ENCODE measurements at places on chromosomes 5 and 9.

DNA sequence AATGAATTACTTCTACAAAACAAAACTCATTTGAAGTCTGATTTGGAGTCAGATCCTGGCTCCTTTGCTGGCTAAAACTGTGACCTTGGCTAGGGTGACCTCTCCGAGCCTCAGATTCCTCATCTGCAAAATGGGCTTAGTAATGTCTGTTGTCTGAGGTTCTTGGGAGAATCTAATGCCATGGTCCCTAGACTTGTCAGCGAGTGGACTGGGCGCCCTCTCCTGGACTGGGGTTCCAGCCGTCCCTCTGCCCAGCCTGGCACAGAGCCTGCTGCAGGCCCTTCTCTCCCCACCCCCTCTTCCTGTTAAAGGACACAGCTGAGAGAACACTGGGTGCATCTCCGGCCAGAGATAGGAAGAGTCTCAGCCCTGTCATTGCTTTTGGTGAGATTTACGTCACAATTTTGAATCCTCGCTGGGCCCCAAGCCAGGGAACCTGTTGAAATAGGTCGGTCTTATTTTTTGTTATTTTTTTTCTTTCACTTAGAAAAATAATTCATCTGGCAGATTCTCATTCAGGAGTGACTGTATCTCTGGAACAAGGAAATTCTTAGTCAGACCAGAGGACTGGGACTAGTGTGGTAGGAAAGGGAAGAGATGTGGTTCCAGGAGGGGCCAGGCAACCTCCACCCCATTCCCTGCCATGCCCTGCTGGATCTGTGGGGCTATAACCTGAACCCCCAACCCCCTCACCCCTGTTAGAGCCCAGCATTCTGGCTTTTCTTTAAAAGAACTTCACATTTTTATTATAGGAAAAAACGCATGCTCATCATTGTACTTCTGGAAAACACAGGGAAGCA lies 48.2 kb upstream of the RPL26L1 start:
- DNase-seq: peak; percentile 73

GRCh38 chr9:86434039-86434726 lies 80.0 kb upstream of the TUT7 start:
- DNase-seq: peak; percentile 46

DNA sequence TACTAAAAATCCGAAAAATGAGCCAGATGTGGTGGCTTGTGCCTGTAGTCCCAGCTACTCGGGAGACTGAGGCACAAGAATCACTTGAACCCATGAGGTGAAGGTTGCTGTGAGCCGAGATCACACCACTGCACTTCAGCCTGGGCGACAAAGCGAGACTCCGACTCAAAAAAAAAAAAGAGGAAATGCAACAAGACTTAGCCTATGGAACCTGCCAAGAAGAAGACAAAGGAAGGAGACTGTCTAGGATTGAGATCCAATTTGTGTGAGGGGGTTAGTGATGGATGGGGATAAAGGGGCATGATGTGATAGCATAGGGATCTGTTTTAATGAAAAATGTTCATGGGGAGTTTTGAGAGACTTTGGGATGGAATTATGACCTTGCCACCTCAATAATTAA lies 72.9 kb downstream of the RAB24 start:
- no peak for DNase-seq

DNA sequence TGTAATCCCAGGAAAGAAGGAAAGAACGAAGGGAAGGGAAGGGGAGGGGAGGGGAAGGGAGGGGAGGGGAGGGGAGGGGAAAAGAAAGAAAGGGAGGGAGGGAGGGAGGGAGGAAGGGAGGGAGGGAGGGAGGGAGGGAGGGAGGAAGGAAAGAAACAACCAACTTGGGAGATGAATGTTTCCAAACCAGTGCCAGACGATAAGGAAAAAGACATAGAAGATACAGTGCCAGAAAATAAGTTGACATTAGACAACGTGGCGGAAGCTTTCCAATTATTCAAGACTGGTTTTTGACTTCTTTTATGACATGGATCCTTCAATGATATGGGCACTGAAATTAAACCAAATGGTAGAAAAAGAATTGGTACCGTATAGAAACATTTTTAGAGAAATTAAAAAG lies 181.2 kb upstream of the POU5F2 start:
- no peak for DNase-seq

DNA sequence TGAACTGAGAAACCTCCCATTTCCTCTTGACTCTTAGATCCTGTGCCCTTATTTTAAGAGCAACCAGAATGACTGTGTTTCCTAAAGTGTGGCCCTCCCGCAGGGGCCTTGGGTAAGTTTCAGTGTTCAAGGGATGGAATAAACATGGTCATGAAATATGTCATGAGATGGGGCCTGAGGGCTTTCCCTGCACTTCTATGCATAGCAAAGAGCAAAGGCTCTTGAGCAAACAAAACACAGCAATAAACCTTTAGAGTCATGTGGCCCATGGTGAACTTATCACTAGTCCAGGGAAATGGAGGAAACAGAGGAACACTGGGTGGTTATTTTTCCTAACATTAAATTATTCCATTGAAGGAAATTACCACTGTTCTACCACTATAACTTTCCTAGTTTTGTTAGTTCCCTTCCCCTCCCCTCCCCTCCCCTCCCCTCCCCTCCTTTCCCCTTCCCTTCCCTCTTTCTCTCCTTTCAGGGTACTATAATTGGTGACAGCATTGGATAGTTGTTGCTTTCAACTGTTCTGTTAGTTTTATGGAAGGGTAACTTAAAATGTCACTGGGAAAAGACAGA lies 72.4 kb downstream of the CTSL start:
- DNase-seq: no peak

DNA sequence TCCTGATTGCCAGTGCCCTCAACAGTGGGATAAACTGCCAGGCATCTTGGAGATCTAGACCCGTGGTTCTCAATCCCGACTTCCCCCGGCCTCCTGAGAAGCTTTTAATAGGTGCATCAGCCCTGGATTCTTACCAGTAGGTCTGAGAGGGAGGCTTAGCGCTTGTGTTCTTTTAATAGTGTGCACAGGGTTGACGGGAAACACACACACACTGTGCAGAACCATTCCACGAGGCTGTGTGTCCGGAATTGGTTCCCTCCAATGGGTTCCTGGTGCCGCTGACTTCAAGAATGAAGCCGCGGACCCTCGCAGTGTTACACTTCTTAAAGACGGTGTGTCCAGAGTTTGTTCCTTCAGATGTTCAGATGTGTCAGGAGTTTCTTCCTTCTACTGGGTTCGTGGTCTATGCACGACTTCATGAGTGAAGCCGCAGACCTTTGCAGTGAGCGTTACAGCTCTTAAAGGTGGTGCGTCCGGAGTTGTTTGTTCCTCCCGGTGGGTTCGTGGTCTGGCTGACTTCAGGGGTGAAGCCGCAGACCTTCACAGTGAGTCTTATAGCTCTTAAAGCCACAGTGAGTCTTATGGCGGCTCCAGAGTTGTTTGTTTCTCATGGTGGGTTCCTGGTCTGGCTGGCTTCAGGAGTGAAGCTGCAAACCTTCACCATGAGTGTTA lies 46.6 kb upstream of the PRSS3 start:
- DNase-seq: no peak

GRCh38 chr5:11301171-11301570 lies 540.1 kb upstream of the DAP start:
- no peak for DNase-seq

GRCh38 chr9:14428781-14429230 lies 114.9 kb upstream of the NFIB start:
- peak; percentile 84 for DNase-seq

GRCh38 chr5:124519396-124519795 lies 227.0 kb downstream of the ZNF608 start:
- no peak for DNase-seq

- DNase-seq: peak; percentile 68
These were observed 29.0 kb downstream of the HK3 start for GRCh38 chr5:176870110-176870591.

- no peak for DNase-seq
These were observed 153.5 kb upstream of the STK32A start for GRCh38 chr5:147081311-147081764.

DNA sequence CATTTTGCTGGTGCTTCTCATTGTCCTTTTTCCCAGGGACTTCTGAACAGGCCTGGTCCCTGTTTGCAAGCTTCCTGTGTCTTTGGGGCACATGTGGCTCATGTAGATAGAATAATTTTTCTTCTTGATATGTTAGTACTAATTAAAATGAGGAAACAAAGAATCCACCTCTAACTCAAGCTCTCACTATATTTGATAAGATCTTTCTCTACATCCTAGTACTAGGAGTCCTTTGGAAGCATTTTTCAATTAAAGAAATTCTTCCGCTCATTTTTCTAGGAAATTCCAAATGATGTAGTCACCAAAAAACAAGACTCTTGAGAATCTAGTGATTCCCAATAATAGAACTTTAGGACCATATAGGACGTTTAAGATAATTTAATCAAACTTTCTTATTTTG lies 165.3 kb downstream of the SEC61B start:
- no peak for DNase-seq

GRCh38 chr9:112785986-112786385 lies 35.4 kb downstream of the SNX30 start:
- DNase-seq: no peak

DNA sequence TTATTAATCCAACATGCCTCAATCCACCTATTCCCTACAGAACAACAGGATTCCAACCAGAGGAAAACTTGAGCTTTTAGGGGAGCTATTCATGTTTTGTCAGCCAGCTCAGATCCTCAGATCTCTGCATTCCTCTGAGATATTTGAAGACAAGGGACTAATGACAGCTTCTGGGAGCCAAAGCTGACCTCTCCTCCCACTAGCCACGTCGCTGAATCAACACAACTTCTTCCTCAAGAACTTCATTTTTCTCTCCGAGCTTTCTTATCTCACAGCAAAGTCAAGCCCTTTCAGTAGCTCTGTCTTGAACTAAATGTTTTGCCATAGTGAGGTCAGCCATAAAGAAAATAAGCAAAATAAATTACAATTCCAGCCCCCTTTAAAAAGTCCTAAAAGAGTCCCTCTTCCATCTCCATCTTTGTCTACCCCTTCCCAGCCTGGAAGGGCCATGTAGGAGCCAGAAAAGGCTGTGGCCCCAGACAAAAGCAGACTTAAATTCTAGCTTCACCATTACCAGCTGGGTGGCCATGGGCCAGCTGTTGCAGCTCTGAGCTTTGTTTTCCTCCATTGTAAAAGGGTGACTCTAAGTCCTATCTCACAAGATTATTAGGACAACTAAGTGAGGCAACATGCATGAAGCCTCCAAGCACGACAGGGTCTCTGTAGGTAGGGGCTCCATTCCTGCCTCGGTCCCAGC lies 65.0 kb downstream of the HSD17B3 start:
- peak; percentile 88 for DNase-seq

- DNase-seq: no peak
These were observed 597.4 kb upstream of the PTGER4 start for GRCh38 chr5:40082313-40082712.

DNA sequence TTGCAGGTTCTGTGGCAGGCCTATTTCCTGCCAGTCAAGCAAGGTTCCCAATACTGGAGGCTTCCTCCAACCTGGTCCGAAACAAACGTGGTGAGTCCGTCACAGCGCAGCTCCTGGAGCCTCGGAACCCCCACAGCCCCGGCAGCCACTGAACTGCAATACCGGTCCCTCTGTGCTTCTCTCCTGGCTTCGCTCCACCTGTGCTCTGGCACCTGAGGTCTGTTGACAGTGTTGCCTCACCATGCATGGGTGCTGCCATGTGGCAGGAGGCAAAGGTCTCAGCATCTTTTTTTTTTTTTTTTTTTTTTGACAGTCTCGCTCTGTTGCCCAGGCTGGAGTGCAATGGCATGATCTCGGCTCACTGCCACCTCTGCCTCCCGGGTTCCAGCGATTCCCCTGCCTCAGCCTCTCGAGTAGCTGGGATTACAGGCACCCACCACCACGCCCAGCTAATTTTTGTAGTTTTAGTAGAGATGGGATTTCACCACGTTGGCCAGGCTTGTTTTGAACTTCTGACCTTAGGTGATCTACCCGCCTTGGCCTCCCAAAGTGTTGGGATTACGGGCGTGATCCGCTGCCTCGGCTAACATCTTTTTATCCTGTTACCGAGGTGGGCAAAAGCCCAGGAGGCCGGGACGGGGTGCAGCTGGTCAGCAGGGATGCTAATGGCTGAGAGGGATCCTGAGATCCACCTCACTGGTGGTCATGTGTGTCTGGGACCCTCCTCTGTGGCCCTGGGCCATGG lies 57.1 kb upstream of the RNU6ATAC start:
- peak; percentile 4 for DNase-seq

DNA sequence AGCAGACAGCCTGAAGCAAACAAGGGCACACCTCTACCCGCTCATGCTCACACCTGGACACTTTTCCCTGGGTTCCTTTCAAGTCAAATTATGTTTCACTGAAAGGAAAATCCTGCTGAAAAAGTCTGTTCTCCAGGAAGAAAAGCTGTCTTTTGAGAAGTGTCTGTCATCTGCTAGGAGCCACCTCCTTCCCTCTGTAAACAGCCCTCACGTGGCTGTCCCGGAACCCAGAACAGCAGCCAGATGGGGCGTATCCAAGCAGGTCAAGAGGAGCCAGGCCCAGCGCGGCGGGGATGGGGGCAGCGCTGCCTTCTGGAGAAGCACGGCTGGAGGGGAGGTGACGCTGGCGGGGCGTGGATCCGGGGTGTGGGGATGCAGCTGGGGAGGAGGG lies at the start of gene PNPLA7:
TSS of gene PNPLA7 (minus strand) at position 172 of the 391 bp plus-strand sequence. CDS start 205 bp downstream, outside the sequence.
- DNase-seq: peak; percentile 96

- DNase-seq: no peak
These were observed 10.6 kb downstream of the TMEM250 start for GRCh38 chr9:136107953-136108647.

GRCh38 chr5:99398976-99399375 lies 470.2 kb upstream of the CHD1 start:
- no peak for DNase-seq

GRCh38 chr9:34589636-34590380 lies at the start of gene CNTFR:
Gene CNTFR (minus strand): TSS chr9:34589724. CDS start chr9:34568981, 20,743 bp downstream.
- peak; percentile 65 for DNase-seq

- DNase-seq: no peak
These were observed 2.5 kb downstream of the IRX2 start for GRCh38 chr5:2748861-2749513.

- DNase-seq: no peak
These were observed 115.0 kb upstream of the HAND1 start for GRCh38 chr5:154593071-154593470.

DNA sequence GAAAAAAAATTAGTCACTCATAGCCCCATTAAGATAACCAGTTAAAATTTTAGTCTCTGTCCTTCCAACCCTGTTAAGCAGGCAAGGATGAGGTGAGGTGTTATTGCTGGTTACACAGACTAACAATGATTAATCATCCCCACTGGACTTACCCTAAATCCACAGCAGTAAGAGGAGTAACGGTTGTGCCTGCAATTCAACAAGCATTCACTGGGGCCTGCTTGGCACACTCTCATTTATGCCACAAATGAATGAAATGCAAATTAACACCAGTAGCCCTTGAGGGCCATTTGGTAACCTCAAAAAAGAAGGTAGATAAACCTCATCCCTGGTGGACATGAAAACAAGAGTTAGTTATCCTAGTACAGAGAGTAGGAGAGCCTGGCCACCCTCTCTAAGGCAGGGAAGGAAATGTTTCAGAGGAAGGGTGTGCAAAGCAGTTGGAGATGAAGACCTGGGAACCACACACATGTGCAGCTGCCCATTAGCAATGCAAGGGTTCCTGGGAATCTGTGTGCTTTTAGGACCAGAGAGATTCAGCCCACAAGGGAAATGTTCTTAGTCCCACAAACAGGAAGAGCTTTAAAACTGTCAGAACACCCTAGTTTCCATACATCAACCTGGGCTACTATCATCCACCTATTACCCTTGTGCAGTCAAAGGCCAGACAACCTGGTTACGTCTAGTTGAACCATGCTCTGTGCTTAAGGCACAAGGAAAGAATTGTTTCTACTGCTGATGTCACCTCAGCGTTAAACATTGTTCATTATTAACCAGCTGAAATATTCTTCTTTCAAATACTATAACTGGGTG lies 7.7 kb downstream of the LHFPL2 start:
- no peak for DNase-seq

GRCh38 chr5:172492097-172492840 lies 37.9 kb upstream of the SH3PXD2B start:
- DNase-seq: no peak

- DNase-seq: peak; percentile 85
These were observed 15.0 kb upstream of the GPX3 start for GRCh38 chr5:151005187-151005949.
